ENCODE measurements at places on chromosomes 2 and 18.

DNA sequence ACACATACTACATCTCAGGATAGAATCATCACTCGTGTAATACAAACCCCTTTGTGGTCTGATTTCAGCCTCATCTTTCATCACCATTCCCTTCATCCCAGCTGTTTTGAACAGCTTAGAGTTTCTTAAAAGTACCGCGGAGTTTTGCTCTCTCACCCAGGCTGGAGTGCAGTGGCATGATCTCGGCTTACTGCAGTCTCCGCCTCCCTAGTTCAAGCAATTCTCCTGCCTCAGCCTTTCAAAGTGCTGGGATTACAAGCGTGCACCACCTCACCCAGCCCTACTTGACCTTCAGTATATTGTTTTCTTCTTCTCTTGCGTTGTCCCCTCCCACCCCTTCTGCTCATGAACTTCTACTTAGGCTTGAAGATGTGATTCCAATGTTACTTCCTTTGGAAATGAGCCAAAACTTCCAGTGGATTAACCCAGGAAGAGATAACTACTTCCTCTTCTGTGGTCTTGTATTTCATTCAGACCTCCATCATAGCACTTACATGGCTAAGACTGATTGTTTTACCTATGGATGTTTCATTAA, 15.8 kb downstream of the ERLEC1 start:
- no peak for DNase-seq

DNA sequence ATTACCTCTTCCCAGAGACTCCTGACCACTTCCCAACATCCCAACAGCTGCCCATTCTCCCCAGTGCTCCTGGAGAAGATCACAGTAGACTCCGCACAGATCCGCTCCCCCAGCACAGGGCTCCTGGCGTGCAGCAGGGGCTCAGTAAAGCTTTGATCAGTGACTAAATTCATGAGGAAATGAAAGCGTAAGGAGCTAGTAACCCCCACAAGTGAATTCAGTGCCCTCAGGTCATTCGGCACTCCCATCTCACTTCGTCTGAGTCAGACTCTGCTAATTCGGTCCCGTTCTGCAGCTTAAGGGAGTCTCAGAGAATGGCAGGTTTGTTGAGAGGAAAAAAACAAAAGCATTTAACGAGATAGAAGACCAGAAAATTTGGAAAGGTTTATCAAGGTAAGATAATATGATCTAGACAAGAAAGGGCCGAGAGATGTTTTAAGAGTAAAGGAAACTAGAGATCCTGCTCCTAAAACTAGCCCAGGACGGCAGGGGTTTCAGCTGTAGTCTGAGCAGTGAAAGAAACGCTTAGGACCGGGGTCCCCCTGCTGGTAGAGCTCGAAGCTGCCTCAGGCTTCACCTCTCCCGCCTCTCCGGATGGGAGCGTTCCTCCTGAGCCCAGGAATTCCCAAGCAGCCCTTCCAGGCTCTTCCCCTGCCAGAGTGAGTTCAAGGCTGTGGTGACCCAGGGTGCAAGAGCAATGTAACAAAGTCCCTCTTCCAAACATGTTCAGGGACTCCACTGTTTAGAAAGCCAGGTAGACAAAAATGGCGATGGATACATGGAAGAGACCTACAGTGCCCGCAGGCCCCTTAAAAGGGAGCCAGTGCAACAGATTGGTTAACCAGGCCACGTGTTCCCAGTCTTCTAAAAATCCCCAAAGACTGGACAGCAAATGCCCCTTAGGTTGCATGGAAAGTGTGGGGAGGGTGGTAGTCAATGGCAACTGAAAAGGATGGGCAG, 127.3 kb downstream of the DNER start:
- peak; percentile 23 for DNase-seq

DNA sequence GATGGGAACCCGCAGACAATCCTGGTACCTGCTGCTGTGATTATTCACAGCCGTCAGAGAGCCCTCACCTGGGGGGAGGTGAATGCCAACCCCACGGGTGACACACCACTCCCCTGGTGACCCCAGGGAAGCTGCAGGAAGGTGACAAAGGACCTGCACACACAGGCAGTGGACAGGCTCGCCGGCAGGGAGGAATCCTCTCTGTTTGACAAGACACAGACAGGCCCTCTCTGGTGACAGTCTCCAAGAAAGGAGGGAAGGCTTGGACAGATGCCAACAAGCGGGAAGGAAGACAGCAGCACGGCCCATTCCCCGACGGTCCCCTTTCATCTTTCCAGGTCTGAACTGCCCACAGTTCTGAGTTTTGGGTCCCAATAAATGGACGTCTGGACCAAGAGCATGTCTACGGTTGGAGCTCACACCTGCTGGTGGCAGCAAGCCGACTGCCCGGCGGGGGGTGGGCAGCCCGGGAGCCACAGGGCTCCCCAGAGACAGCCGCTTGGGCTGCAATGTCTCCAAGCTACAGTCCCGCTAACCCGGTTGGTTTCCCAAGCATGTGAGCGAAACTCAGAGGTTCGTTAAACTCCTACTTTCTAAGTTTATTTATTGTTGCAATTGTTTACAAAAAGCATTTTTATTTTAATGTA, 31.8 kb downstream of the HDAC4 start:
- no peak for DNase-seq

DNA sequence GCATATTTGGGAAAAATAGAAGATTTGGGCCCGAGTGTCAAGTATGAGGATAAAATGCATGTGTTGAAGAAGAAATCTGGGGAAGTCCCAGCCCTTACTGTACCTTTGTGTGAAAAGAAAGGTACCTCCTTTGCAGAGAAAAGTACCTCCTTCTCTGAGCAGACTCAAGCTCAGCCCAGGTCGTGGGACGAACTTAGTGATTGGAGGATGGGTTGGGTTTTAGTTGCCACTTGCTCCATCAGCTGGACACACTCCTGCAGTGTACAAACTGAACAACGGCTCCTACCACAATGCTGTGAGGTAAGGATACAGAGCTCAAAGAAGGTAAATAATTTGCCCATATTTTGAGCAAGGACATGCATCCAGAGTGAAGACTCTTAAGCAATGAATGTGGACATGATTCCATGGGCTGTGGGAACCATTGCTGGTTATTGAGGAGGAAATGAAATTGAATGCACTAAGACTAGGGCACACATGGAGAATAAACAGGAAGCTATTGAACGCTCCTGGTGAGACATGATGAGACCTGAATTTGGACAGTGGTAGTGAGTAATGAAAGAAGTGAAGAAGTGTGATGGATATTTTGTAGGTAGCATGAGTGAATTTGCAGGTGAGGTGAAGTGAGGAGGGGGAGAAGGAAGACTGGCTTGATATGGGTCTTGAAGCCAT, 49.8 kb upstream of the IL1RL1 start:
- no peak for DNase-seq

DNA sequence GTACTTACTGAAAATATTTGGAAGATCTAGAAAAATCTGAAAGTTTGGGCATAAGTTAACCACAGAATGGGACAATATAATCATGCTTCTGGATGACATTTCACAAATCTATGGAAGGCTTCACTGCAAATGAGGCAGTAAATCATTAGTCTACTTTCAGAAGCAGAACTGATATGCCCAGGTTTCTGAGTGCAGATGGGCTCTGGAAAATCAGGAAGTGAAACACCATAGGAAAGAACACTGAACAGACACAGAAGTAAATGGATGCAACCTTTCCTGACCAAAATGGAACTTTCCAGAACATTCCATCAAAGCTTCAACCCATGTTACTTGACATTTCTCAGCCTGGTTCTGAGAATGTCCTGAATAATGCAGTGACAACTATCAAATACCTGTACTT, 55.1 kb downstream of the KCNG3 start:
- DNase-seq = no peak

GRCh38 chr2:134431838-134432434, 178.1 kb downstream of the MGAT5 start:
- DNase-seq = no peak

GRCh38 chr18:23629444-23629946, 33.2 kb downstream of the ANKRD29 start:
- DNase-seq = no peak

DNA sequence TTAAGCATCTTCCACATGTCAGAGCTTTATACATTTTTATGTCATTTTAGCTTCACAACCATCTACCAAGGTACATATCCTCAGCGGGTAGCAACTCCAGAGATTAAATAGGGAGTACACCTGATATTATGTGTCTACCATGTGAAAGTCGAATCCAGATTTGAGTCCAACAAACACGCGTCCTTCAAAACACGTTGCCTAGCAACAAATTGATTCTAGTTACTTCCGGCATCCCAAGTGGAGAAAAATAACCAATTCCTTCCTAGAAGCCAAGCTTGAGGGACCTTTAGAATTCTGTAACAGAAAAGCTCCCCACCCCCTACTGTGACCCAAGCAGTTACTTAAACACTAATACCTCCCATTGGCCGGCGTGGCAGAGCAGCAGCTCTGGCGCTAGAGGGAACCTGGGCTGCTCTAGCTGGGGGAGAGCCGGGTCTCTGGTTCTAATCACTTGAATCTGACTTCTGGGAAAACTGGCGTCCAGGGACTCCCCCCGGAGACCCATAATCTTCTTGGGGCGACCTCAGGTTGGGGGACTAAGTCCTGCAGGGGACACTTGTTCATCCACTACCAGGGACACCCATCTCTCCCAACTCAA, at the start of gene ERICH2:
Gene ERICH2, plus strand, starts transcription at position 371 of the 598 bp plus-strand sequence. CDS start 304 bp downstream, outside the sequence.
- DNase-seq = peak; percentile 53

Data from CD4-positive, alpha-beta T cell treated with Interleukin-15 for 1 hour (primary cell).